Liver (tissue), 10 donors: ENCODE measurements at places on chromosomes 13 and 19. TPM values are rescaled to one million over a fixed set of nuclear protein-coding genes. Genes with fewer than 3 reads are reported as not detected.

Gene CLDN10
- 4.0 TPM for total RNA-seq

Gene KRTDAP
- not detected for total RNA-seq

Gene SELENOV
- not detected for total RNA-seq

Gene SPC24
- 0.42 TPM for total RNA-seq

DNA sequence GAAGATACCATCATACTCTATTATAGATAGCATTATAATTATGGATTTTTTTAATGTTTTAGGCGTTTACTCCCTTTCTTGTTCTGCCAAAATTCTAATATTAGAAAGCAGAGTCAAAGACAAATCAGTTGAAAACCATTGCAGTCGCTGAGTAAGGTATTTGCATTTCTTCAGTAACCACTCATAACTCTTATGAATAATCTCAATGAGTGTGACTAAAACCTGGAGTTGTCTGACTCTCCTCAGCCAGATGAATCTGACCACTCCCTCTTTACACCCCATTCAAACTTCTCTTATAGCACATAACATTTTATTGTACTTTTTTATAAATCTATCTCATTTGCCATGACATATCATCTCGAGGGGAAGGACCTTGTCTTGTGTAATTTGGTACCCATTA lies 1006.5 kb downstream of the DIAPH3 start:
- DNase-seq: no peak

DNA sequence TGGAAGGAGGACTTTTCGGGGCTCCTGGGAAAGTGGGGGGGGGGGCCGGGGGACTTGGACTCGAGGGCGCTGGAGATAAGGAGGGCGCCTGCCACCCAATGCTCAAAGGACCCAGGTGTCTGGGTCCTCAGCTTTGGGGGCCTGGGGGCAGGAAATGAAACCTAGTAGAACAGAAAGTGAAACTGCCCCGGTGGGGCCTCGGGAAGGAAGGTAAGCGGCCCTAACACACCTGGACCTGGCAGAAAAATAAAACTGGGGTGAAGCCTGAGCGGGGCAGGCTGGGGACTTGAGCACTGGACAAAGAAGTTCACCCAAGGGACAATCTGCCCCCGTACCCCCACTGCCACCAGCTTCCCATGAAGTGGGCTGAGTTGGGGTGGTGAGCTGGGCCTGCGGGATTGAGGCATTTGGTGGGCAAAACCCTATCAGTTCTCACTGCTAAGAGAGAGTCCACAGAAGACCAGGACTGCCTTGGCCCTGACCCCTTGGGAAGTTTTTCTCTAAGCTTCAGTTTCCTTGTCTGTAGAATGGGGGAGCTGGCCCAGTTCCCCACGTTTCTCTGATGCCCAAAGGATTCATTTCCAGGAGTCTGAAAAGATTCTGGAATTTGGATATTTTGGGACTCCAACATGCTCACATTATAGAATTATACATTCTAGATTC lies 2.3 kb downstream of the PRKD2 start:
- no peak for DNase-seq

DNA sequence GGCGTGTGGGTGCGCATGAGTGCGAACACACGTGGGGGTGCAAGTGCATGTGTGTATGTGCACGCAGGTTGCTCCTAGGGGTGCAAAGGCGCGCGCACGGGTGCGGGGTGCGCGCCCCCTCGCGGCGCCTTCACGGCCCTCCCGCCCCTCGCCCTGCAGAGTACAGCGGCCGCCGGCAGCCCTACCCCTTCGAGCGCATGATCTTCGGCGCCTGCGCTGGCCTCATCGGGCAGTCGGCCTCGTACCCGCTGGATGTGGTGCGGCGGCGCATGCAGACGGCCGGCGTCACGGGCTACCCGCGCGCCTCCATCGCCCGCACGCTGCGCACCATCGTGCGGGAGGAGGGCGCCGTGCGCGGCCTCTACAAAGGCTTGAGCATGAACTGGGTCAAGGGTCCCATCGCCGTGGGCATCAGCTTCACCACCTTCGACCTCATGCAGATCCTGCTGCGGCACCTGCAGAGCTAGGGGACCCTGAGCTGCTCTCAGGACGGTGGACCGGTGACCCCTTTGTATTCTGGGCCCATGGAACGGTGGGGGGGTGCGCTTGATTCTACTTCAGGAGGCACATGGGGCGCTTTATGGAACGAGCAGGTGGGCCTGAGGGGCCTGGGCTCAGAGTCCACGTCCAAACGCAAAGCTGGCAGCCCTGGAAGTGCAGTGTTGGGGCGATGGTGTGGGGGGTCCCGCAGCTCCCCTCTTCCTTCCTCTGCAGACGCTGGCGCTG lies 27.7 kb downstream of the TMEM161A start:
- no peak for DNase-seq

GRCh38 chr19:18735324-18735723 lies 51.8 kb downstream of the CRTC1 start:
- no peak for DNase-seq

GRCh38 chr19:1009041-1009980 lies 9.1 kb downstream of the GRIN3B start:
- no peak for DNase-seq
